NCI-H1048 (cell line): ENCODE measurements at places on chromosomes 6 and 20.

GRCh38 chr6:112432853-112433252 is 85.7 kb downstream of the RFPL4B start:
- no peak for DNase-seq

DNA sequence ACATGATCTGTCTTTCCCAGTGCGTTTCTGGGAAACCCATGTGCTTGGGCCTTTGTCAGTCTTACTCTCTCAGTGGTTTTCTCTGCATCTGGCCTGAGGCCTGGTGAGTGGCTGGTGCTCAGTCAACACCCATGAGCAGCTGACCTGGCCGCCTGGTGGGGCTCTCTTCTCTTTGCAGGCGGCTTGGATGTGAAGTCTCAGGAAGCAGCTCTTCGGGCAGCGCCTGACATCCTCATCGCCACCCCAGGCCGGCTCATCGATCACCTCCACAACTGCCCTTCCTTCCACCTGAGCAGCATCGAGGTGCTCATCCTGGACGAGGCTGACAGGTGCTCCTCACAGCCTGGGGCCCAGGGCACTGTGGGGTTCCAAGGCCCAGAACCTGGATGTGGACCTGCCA is 10.8 kb downstream of the DDX27 start:
- no peak for DNase-seq

DNA sequence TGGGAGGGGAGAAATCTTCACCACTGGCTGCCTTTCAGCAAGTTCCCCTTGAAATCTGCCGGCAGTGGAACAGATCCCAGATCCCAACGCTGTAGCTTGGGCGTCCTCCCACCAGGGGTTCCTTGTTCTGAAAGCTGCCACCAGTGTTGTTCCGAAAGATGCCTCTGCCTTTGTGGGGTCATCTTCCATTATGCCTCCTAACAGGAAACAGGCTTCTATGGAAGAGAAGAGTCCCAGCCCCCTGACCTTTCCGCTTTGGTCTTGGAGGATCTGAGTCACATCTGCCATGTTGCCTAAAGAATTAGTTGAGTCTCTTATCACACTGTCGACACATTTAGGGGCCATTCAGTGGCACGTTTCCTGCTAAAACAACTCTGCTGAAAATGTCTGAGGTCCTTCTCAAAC is 57.5 kb upstream of the NFATC2 start:
- DNase-seq = no peak

DNA sequence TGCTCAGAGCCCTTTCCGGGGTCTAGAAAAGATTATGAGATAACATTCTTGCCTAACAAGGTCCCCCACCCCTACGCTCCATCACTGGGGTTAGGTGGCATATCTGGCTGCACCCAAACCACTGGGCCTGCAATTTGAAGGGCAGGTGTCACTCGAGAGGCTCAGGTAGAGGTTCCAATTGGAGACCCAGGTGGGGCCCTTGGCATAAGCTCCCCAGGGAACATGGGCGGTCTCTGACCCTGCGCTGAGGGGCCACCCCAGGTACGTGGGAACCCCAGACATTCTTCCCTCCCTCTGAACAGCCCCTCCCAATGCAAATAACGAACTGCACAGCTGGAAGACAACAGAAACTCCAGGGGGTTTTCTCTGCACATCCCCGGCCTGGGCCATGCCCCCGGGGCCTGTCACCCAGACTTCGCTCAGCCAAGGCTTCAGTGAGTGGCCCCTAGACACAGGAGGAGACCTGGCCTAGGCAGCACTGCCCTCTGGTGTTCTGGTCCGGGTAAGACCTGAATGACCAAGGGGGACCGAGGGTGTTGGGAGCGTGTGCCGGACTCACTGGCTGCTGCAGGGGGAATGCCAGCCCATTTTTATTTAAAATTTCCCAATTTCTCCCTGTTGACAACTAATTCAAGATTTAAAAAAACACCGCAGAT is 47.5 kb downstream of the DSTN start:
- DNase-seq = no peak

DNA sequence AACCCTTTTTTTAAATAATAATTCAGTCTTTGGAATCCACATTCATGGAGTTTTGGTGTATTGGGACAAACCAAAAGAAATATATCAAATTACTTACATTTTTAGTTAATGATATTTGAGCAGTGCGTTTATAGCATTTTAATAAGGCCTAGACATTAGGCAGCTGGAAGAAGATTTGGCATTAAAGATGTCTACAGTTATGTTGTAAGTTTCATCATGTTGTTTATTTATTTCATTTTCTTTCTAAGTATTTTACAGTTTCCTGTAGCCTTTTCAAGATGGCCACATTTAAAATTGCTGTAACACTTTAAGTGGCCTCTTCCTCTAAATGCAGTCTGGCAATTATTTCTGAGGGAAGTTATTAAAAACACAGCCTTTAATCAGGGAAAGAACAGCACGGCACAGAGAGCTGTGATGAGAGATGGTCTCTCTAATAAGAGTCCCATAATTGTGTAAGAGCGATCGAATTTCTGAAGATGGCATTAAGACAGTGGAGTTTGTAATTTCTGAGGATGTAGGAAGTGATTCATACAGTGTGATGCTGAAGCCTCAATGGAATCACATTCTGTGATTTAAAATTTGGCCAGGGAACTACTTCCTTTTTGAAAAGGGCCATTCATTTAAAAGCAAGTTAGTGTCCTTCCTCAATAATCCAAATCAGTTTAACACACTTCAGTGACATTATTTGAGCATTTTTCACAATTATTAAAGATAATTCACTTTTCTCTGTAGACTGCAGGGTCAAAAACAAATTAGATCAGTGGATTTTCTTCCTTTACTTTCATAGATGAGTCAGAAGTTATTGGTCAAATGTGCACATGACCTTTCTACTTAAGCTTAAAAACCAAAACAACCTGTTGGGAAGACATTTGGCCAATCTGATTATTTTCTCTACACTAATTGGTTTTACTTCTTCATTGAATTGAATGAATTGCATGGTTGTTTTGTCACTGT is 52.4 kb upstream of the EDN3 start:
- no peak for DNase-seq

GRCh38 chr20:39897781-39898466 is 791.1 kb downstream of the MAFB start:
- DNase-seq = no peak

DNA sequence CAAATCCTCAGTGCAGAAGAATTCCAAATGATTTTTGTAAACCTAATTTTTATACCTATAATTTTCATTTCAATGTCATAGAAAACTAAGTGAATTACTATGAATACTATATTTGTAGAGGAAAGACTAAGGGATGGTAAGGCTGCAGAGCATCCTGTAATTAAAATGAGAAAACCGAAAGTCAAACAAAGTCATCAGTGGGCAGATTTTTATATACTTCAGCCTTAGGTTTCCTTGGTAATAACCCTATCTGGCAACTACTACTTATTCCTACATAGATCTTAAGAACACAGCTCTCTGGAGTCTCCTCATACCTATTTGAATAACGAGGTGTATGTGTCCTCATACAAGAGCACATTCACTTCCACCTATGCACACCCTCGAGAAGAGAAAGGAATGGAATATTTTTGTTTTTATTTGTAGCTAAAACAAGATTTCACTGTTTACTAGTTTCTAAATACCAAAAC is 117.9 kb upstream of the SGK1 start:
- no peak for DNase-seq

DNA sequence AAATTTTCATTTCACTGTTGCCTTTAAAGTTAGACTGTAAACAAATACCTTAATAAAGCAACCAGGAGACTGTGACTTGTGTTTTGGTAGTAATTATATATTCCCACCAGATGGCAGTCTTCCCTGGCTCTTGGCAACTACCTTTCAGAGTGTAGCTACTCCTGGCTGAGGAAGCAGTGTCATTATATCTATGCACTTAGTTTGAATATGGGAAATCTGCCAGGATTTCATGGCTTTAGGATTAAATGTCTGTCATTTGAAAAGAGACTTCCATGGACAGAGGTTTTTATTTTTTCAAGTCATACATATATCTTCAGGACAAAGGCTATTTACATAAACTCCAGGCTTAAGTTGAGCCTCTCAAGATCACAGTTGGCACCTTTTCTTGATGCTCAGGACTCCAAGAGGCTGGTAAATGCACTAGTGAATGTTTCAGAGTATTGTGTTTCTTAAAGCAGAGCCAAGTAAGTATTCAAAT is 160.1 kb downstream of the C6orf58 start:
- DNase-seq = peak; percentile 73

DNA sequence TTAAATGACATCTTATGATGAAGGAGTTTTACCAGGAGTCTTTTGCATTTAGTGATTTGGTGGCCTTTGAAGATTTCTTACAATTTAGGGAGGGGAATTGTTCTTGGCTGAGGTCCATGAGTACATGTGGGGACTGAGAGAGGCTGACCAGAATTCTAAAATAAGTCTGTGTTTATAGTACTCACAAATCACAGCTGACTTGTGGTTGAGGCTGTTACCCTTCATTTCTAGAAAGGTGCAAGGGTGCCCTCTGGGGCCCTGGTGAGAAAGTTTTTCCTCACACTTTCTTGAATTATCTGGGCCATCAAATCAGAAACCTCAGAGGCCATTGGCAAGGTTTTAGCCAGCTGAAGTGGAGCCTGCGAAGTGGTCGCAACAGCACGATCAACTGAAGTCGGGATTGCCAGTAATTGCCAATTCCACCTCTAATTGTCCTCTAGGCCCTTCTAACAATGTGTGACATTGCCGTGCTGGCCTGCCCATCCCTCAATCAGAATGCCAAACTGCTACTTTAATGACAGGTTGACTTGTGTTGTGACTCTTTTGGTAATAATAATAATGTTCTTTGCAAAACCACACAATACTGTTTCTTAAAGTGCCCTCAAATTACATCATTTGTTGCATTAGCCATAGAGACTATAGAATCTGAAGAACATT is 221.6 kb downstream of the OGFRL1 start:
- DNase-seq = no peak

DNA sequence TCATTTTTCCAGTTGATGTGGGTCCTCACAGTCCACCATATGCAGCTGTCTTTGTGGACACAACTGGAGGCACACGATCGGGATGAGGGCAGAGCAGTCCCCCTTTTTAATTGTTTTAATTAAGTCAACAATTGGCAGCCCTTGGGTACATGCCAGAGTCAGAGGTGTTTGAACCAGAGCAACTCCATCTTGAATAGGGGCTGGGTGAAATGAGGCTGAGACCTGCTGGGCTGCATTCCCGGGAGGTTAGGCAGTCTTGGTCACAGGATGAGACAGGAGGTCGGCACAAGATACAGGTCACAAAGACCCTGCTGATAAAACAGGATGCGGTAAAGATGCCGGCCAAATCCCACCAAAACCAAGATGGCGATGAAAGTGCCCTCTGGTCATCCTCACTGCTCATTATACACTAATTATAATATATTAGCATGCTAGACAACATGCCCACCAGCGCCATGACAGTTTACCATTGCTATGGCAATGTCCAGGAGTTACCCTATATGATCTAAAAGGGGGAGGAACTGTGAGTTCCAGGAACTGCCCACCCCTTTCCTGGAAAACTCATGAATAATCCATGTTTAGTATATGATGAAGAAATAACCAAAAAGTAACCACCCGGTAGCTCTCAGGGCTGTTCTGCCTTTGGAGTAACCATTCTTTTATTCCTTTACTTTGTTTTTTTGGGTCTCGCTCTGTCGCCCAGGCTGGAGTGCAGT is 31.8 kb upstream of the BLCAP start:
- DNase-seq = no peak

GRCh38 chr20:62647521-62648317 is 5.4 kb downstream of the SLCO4A1 start:
- no peak for DNase-seq
